ENCODE measurements at places on chromosomes 2 and 18.

GRCh38 chr2:139201516-139201915 is 421.3 kb upstream of the NXPH2 start:
- DNase-seq, result no peak

DNA sequence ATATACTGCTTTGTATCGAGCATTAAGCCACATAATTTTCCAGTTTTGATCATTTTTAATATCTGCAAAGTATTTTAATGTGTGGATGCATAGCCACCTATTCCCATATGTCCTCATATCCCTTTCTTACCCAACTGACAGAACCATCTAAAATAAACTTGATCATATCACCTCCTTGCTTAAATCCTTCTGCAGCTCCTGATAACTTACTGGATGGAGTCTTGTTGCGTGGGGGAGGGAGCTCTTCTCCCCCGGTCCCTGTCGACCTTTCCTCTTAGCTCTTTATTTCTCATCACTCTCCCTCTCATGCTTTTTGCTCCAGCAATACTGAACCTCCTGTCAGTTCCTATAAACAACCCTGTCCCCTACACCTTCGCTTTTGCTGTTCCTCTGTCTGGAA is 18.7 kb downstream of the TMEM178A start:
- no peak for DNase-seq

- no peak for DNase-seq
Measured at GRCh38 chr2:220670511-220670910, 901.6 kb downstream of the EPHA4 start.

DNA sequence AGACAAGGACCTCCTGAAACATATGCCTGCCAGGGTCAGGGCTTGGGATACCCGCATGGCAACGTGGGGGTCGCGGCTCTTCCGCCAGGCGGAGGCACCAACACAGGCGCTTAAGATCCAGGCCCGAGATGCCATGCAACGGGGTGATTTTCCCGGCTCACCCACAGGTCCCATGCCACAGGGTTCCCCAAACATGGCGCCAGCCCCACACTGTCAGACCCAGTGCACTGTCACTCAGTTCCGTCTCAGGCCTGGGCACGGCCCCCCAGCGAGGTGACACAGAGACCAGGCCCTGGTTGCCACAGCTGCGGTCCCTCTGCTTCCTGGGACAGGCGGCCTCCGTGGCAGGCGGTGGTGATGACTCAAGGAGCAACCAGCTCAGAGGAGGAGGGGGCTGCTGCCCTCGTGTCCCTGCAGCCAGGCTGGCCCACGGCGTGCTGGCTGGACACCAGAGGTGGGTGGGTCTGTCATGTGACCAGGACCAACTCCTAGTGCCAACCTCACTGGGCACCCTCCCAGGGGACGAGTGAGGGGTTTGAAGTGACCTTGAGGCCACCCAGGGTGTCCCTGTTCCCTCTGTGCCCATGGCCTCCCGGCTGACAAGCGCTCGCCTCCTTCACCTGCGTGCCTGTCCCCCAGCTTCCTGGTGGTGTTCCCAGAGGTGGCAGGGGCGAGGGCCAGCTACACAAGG is 4.9 kb downstream of the PDCD1 start:
- DNase-seq, result no peak

GRCh38 chr2:6526093-6526824 is 339.4 kb downstream of the CMPK2 start:
- no peak for DNase-seq

GRCh38 chr2:237538901-237539300 is 27.5 kb upstream of the PRLH start:
- no peak for DNase-seq

DNA sequence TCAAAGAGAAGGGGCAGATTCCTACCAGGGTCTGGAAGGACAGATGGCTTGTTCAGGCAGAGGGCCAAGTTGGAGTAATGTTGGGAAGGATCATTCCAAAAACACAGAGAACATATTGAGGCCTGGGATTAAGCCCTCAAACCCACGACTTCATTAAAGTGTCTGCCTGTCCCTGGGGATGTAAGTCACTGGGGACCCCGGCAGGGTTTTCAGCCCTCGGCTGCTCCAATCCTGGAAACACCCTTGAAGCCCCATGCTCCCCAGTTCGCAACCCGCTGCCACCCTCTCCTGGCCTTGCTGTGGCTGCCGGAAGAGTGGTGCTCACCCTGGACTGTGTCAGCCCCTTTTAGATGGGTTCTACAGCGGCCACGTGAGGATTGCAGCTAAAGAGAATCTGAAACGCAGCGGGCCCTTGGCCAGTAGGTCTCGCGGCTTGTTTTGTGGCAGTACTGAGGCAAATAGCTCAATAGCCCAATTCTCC is 79.9 kb downstream of the EPAS1 start:
- peak; percentile 34 for DNase-seq

GRCh38 chr2:24489465-24490180 is 1.4 kb upstream of the NCOA1 start:
- DNase-seq, result no peak

GRCh38 chr2:25044011-25044410 is 2.1 kb downstream of the EFR3B start:
- no peak for DNase-seq

- DNase-seq, result no peak
Measured at GRCh38 chr18:8689517-8689916, 15.8 kb upstream of the MTCL1 start.

DNA sequence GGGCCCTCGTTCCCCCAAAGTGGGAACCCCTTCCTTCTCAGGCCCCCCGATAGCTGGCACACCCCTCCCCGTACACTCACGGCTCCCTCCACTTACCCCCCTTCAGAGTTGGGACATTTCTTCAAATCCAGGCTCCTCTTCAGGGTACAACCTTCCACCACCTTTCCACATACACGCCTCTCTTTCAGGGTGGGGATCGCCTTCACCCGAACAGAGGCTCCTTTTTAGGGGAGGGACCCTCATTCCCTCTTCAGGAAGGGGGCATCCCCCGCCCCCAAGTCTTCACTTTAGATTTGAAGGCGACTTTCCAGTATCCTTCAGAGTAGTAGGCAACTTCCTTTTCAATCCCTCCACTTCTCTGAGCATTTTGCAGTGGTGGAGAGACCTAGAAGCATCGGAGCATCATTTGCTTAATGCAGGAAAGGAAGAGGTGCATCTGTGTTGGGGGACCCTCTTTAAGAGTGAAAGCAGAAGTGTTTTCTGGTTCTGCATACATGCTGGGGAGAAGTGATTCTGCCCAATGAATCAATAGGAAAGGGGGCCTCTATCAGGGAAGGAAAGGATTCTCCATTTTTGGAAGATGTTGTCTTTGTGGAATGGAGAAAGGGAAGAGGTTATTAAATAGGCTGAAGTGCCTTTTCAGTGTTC is 845 bp downstream of the EML4 start:
- DNase-seq, result peak; percentile 17

DNA sequence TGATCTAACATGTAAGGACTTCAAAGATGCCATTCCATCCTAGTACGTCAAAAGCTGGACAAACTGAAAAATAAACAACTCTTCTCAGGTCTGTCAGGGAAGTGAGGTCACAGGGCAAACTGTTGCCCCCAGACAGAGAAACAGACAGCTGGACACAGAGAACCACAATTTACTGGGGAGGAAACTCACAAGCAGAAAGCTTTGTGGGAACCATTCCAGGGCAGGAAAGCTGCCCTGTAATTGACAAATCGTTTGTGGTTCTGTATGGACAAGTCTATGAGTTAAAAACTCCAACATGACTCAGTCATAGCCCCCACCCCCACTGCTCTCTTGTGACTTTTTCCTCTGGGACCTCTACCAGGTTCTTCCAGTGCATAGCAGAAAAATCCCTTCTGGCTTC is 28.4 kb downstream of the MCEE start:
- DNase-seq, result peak; percentile 57

- no peak for DNase-seq
Measured at GRCh38 chr2:130911482-130911881, 74.8 kb downstream of the ARHGEF4 start.

DNA sequence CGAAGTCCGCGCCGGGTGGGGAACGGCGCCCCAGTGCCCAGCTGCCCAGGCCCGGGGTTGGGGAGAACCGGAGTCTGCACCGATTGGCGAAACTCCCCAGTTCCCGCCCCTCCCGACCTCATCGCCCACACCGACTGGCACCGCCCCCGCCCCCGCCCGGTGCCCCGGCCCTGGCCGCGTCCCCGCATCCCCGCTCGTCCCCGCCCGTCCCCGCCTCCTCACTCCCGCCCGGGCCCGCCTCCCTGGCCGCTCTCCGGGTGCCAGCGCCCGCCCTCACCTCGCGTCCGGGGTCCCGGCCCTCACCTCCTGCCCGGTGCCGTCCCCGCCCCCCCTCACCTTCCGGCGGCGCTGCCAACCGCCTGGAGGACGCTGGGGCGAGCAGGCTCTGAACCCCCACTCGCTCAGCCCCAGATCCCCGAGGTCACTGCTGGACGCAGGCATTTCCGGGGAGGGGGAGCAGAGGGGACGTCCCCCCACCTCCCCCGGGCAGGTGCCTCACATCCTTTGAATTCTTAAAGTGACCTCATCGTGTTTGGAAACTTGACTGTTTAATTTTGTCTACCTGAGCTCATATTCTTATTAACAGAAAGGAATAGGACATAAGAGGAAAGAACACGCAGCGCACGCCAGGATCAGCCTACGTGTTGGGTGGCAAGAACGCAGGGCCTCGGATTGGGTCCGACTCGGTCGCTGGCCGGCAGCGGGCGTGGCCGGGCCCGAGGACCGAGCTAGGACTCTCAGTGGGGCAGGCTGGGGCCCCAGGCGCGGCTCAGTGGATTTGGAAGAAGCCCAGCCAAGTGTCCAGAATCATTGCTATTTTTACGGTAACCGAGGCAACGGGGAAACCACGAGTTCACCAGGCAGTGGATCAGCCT is at the start of gene FAM110C:
TSS of gene FAM110C (minus strand) at position 35 of the 875 bp plus-strand sequence. CDS start 120 bp downstream, outside the sequence.
- peak; percentile 46 for DNase-seq

DNA sequence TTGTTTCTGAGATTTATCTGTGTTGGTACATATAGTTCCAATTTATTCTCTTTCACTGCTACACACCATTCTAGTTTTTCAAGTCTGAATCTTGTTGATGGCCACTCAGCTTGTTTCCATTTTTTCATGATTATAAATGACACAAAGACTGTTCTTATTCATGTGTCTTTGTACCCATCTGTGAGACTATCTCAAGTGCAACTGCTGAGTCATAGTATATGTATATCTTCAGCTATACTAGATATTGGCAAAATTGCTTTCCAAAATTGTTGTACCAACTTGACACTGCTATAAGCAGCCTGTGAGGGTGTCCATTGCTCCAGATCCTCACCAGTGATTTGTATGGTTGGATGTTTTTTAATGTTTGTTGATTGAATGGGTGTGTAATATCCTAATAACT is 37.2 kb upstream of the RTN4 start:
- DNase-seq, result no peak
